Activated gamma-delta T cell (primary cell): ENCODE measurements at places on chromosomes 1 and 21.

- no peak for DNase-seq
These were observed 5.9 kb downstream of the MAN1C1 start for GRCh38 chr1:25622531-25622930.

DNA sequence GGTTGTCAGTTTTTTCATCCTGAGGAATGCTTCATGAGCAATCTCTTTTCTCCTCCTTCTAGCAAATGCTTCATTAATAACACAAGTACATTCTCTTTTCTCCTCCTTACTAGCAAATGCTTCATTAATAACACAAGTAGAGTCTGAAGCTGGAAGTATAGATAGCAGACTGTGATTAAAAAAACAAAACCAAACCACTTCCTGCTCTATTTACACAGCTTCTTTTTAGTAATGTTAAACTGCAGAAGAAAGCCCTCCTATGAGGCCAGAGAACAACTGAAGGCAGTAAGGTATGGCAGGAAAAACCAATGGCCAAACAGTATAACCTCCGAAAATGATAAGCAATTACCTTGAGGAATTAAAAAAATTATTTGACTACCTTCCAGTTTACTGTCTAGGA lies 90.1 kb downstream of the ZSWIM5 start:
- no peak for DNase-seq

- DNase-seq = no peak
These were observed 83.1 kb upstream of the CSF3R start for GRCh38 chr1:36565576-36566501.

GRCh38 chr1:103441342-103441741 lies 84.2 kb upstream of the RNPC3 start:
- DNase-seq = no peak

DNA sequence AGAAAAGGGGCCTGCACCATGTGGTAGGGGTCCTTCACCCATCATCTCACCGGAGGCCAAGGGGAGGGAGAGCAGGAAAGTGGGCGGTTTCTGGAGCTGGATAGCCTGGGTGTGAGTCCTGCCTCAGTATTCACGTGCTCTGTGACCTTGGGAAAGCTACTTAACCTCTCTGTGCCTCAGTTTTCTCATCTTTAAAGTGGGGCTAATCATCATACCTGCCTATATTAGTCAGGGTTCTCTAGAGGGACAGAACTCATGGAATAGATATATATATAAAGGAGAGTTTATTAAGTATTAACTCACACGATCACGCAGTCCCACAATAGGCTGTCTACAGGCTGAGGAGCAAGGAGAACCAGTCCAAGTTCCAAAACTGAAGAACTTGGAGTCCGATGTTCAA lies 78.7 kb downstream of the FBXO2 start:
- no peak for DNase-seq

DNA sequence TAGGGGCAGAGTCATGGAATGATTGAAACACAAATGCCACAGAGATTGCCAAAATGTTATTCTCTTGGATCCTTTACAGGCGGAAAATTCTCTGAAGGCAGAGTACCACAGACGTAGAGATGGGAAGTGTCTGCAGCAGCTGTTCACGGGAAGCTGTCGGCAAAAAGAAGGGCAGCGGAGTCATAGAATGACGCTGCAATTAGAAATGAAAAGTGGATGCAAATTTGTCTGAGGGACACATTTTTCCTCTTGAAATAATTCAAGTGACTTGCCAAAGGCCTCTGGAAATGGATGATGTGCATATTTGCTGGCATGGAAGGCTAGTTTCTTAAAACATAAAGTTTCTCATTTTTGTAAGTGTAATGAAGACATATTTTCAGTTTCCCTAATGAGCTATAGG lies 77.5 kb upstream of the PLD5 start:
- no peak for DNase-seq

DNA sequence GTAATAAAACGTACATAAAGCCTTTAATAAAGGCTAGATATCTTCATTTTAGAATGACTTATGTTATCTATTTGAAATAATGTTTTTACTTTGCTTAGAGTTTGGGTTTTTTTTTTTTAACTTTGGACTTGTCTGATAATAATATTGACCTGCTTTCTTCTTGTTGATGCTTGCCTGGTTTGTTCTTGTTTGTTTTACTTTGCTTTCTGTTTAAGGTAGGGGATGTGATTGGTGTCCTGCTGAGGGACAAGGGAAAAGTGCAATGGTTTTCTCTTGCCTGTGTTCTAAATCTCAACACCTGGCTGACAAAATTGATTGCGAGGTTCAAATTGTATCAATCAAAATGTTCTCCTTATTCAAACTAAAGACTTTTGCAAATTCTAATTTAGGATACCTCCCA lies 2.2 kb upstream of the FH start:
- DNase-seq = no peak

- DNase-seq = no peak
These were observed 208.8 kb upstream of the JUN start for GRCh38 chr1:58992643-58993042.

DNA sequence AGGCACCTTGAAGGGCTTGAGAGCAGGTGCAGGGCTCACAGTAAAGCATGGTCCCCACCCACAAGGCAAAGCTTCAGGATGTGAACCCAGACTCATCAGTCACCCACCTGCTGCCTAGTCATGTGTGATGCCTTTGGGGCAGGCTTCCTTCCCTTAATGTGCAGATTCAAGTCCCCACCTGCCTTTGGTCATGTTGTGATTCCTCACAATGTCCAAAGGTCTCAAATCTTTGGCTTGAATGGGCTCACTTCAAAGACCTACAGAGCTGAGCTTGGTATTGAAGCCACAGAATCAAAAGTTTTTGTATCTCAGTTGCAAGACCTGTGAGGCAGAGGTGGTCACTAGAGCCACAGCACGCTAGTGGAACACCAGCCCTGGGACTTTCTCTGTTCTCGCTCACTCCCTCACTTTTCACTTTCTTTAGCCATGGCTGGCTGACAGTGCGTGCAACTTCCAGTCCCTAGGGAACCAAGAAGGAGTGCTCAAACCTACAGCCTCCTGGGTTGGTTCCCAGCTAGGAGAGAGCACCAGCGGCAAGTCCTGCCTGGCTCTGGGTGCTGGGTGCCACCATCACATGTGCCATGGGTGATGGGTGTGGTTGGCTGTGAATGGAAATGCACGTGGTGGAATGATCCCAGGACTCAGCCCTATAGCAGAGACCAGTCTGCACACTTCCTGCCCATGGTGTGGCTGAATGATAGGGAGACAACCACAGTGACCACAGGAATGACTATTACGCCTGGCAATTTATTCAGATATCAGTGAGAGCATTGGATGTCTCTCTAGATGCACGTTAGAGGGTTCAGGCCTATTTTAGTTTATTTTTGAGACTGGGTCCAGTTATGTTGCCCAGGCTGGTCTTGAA lies 26.4 kb upstream of the CLIC6 start:
- DNase-seq = no peak

DNA sequence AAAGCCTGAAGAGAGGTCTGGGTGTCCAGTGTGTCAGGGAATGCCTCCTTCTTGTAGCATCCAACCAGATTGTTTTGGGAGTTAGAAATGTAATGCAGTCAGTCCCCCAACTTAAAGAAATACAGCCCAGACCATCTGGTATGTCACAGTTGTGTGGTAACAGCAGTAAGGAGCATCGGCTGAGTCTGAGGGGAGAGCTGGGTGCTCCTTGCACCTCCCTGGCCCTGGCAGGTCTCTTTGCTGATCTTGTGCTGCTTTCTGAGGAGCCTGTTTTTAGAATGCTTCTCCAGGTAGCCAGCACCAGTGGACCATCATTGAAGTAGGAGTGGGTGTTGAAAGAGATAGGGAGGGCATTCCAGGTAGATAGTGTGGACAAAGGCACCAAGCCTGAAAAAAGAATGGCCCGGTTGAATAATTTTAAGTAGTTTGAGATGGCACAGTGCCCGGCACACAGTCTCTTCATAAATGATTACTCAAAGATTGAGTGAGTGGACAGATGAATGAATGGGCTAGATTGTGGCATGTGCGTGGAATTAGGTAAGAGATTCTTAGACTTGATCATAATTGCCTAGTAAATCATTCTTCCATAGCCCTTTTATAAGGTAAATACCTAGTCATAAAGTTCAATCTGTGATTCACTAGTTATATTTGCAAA lies 46.5 kb downstream of the LAMC1 start:
- no peak for DNase-seq

- no peak for DNase-seq
These were observed 116.6 kb downstream of the HS2ST1 start for GRCh38 chr1:87030740-87031690.

GRCh38 chr1:247115545-247115944 lies 11.4 kb upstream of the ZNF669 start:
- DNase-seq = no peak

- no peak for DNase-seq
These were observed 243.2 kb upstream of the RAB4A start for GRCh38 chr1:229027622-229028182.

- DNase-seq = no peak
These were observed 22.1 kb upstream of the JUN start for GRCh38 chr1:58805716-58806571.

DNA sequence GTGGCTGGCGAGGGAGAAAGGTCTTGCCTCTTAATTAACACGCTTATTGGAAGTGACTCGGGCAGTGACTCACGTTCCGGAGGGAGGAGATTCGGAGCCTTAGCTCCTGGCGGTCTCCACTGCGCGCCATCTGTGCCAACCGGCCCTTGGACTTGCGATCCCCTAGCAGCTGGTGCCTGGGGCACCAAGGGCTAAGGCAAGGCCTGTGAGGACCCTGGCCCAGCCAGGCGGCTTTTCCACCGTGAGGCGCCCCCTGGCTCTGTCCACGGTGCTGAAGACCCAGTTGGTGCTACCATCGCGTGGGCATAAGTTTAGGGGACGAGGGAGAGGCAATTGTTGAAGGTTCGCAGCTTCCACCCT lies 1.3 kb upstream of the SYT6 start:
- DNase-seq = no peak

DNA sequence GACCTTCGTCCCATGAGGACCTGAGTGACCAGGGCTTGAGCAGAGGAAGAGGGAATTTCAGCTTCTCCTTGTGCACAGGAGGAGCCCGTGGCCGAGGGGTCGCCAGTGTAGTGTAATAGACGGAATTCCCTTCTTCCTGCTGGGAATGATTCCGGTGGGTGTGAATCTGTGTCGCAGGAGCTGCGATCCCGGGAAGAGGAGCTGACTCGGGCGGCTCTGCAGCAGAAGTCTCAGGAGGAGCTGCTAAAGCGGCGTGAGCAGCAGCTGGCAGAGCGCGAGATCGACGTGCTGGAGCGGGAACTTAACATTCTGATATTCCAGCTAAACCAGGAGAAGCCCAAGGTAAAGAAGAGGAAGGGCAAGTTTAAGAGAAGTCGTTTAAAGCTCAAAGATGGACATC lies 34.4 kb downstream of the MAP3K21 start:
- no peak for DNase-seq

DNA sequence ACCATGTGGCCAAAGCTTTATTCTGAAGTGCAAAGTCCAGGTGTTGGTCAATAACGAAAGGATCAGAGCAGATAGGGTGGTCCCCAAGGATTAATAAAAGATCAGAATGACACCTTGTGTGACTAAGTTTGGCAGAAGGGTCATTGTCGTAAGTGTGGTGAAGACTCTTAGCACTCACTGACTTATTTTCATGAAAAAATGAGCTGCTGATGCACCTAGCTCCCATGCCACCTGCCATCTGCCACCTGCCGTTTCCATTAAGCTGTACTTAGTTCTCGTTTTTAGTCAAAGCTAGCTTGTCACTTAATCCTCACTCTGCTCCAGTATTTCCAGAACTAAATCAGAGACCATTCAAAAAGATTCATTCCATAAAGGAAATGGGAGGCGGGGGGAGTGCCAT lies 112.6 kb downstream of the SEC16B start:
- no peak for DNase-seq

GRCh38 chr1:220873868-220874655 lies 5.2 kb upstream of the HLX start:
- DNase-seq = no peak
